Aortic smooth muscle cell (primary cell): ENCODE measurements at places on chromosomes 1 and 21. TPM values are rescaled to one million over a fixed set of nuclear protein-coding genes. Genes with fewer than 3 reads are reported as not detected.

Gene SLC30A10
- 0.44 TPM in 1 of 2 replicates, not detected in the other for total RNA-seq

Gene LORICRIN
- total RNA-seq, result not detected in 2 replicates

Gene ZBTB8B
- under 0.01 TPM in 2 replicates for total RNA-seq

Gene FMN2
- total RNA-seq, result 6.5 and 8.3 TPM in 2 replicates

Gene NFIA
- total RNA-seq, result 7.7 and 12.9 TPM in 2 replicates

Gene KANK4
- not detected in 2 replicates for total RNA-seq

Gene C1QB
- 0.13 TPM in 1 of 2 replicates, not detected in the other for total RNA-seq

Gene SPRR1B
- total RNA-seq, result not detected in 2 replicates

Gene SLC1A7
- total RNA-seq, result 0.13 and 0.25 TPM in 2 replicates

Gene CTSS
- 25.8 and 41.1 TPM in 2 replicates for total RNA-seq

Gene RPTN
- total RNA-seq, result not detected in 2 replicates

Gene FMO1
- 0.12 TPM in 1 of 2 replicates, not detected in the other for total RNA-seq

Gene S100A5
- total RNA-seq, result 0.26 and 0.62 TPM in 2 replicates

Gene TSPEAR
- total RNA-seq, result not detected in 2 replicates

Gene FMO2
- total RNA-seq, result 0.13 and 0.62 TPM in 2 replicates

Gene RBP7
- total RNA-seq, result 0.19 TPM in 1 of 2 replicates, not detected in the other

Gene TTC13
- total RNA-seq, result 14.2 and 16.9 TPM in 2 replicates

Gene NR5A2
- 0.12 and 0.13 TPM in 2 replicates for total RNA-seq

Gene OR2T11
- total RNA-seq, result not detected in 2 replicates

Gene PRCC
- 10.4 and 13.3 TPM in 2 replicates for total RNA-seq

Gene CRNN
- total RNA-seq, result not detected in 2 replicates

Gene UBQLN4
- total RNA-seq, result 9.8 and 11.6 TPM in 2 replicates

Gene NOS1AP
- under 0.01 TPM in 1 of 2 replicates, not detected in the other for total RNA-seq

Gene FCRL4
- total RNA-seq, result not detected in 2 replicates
